Hindlimb muscle (tissue), 1 donor: ENCODE measurements at places on chromosomes 2 and 18.

GRCh38 chr2:214196260-214196659 is 214.6 kb upstream of the VWC2L start:
- DNase-seq, result no peak

- no peak for DNase-seq
Observed at GRCh38 chr18:52395146-52395852, 55.3 kb downstream of the DCC start.

DNA sequence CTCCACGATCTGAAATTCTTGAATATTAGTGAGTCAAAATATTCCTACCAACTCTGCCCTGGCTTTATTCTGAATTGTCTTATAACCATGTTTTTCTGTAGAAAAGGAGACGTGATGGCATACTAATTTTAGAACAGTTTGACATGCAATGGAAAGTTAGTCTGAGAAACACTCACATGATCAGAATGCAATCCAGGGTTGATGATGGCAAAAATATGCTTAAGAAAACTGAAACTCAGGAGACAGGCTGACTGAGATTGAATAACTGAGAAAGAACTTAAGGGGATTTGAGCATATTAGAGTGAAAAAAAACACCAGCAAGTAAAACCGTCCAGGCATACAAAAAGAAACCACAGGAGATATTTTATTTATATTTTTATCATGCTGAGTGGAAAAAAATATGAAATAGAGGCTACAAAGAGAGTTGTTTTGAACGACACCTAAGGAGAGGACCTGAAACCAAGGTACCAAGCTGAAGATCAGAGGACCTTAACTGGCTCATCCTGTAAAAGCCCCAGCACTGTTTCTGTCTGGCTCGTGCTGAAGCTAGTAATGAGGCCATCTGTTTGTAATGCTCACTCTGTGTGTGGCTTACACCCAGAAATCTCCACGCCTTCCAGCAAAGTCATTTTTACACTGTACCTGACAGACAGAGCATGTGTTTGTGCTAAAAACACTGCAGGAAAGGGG is 437.2 kb upstream of the PKDCC start:
- peak; percentile 81 for DNase-seq

- no peak for DNase-seq
Observed at GRCh38 chr2:212005085-212005671, 533.4 kb downstream of the ERBB4 start.

DNA sequence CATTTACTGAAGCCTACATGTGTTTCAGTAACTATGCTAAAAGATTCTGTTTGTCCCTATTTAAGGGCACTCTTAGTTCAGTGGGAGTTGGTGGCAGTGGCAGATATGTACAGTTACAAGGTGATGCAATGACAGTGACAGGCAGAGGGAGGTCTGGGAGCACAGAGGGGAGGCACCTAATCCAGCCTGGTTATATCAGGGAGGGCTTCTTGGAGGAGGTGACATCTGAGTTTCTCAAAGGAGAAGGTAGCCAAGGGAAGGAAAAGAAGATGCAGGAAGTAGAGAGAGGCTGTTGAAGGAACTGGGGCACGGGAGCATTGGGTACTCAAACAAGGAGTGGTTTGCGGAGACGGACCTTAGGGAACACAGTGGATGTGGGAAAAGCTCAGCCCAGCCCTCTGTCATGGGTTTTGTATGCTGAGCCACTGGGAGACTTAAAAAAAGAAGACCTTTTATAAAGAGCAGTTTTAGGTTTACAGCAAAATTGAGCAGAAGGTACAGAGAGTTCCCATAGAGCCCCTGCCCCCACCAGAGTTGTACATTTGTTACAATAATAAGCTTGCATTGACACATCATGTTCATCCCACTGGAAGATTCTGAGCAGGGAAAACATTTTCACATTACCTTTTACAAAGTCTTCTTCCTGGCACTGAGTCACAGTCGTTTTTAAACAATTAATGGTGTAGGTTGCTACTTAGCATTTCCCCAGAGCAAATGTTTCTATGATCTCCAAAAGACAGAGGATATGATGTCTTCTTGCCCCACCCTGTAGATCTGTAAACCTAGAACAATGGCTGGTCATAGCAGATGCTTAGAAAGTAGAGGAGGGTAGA is 83.0 kb upstream of the TAF1B start:
- no peak for DNase-seq

DNA sequence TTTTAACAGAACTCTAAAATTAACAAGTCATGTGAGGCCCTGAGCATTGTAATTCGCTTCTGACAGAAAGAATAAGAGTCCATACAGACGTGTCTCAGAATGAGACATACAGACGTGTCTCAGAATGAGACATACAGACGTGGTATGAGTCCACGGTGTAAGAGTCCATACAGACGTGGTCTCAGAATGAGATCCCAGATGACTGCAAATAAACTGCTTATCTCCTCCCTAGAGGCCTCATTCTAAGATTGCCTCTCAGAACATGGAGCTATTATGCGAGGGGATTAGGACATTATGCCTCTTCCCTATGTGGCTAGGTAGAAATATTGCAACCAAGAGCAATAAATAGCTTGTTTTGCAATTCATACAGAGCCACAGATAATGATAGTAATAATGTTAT is 63.9 kb downstream of the NEB start:
- DNase-seq, result no peak

DNA sequence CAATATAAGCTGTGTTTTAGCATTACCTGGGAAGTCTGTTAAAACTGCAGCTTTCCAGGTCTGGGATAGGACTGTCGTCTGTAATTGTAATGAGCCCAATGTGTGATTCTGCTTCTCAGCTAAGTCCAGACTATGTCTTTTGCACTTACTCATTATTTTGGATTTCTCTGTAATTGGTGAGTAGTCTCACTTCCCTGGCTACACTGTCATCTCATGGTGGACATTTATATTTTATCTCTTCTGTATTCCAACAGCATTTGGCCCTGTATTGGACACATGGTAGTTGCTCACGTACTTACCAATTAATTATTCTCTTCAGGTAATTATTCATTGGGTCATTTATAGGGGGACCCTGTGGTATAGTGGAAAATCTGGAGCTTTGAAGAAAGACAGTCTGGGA is 28.0 kb downstream of the LHCGR start:
- no peak for DNase-seq

DNA sequence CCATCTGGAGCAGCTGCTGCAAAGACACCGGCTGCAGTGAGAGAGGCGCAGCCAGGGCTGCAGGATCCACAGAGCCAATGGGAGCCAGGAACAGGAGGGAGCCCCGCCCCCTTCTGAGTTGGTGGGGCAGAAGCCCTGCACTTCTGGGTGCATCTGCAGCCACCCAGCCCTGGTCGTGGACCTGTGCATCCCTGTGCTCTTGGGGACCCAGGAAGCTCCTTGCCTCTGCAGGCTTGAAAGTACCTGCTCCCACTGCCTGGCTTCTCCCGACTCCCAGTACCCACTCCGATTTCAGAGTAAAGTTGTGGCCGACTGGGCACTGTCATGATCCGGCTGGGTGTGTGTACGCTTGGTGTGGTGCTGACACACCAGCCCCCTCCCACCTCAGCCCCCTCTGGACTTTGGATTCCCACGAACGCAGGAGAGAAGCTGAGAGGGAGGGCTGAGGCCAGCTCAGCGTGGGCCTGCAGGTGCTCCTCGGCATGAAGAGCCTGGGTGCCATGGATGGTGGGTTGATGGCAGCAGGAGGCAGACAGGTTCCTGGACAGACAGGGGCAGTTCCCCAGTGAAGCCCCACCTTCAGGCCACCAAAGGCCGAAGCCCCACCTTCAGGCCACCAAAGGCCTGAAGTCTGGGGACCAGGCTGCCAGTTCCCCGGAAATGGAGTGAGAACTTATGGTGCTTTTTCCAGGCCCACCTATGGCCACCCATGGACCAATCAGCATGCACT is 34.9 kb downstream of the LRRTM4 start:
- DNase-seq, result no peak
